ENCODE measurements at places on chromosomes 7 and 10.

- no peak for DNase-seq
These were observed 50.2 kb upstream of the BAMBI start for GRCh38 chr10:28627102-28627501.

DNA sequence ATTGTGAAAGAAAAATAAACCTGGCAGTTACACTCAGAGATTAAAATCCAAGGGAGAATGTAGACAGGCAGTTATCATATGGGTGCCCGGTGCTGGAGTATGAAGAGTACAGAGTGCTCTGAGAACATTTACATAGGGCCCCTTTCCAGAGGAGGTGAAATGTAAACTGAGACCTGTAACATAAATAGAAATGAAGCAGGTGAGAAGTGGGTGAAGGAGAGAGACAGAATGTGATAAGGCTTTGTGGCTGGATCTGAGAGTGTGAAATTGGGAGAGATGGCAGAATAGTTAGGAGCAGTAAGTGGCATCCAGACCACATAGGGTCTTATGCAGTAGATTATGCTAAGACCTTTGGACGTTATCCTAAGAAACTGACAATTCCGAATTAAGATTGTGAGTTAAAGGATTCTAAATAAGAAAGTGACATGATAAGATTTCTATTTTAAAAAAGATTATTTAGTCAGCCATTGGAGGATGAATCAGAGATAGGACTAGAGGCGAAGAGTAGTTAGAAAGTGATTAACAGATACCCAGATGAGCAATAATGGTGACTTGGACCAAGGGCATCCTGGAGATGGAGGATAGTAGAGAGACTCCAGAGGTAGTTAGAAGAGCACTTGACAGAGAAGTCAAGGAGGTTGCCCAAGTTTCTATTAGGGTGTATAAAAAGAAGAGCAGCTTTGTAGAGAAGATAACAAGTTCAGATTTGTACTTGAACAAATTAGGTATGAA, 36.7 kb downstream of the DNAH11 start:
- DNase-seq: peak; percentile 0

- DNase-seq: no peak
These were observed 359.3 kb downstream of the PCLO start for GRCh38 chr7:82803411-82803810.

GRCh38 chr7:13093160-13093559, 405.7 kb downstream of the ARL4A start:
- no peak for DNase-seq

- DNase-seq: peak; percentile 61
These were observed 2.9 kb upstream of the ENTPD7 start for GRCh38 chr10:99656199-99657064.

DNA sequence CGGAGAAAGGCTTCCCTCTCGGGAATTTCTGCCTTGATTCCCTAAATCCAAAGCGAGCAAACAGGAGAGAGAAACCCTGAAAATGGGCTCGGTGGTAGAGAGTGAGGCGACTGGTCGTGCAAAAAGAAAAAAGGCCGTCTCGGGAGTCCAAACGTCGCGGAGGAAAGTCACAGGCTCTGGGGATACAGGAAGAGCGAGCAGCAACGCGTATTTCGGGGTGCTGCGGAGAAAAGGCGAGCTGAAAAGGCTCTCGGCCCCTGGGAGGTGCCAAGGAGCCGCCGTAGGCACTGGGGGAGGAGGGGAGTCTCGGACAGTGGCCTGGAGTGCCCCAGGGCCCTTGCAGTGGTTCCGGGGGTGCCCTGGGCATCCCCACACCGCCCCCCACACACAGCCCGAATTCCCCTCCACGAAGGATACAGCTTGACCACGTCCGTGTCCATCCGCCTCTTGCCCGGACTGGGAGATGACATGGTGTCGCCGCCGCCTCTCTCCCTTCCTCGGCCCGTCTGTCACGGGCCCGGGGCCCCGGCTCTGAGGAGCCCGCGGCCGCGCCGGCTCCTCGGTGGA, 591 bp downstream of the UBE2H start:
- DNase-seq: peak; percentile 57

DNA sequence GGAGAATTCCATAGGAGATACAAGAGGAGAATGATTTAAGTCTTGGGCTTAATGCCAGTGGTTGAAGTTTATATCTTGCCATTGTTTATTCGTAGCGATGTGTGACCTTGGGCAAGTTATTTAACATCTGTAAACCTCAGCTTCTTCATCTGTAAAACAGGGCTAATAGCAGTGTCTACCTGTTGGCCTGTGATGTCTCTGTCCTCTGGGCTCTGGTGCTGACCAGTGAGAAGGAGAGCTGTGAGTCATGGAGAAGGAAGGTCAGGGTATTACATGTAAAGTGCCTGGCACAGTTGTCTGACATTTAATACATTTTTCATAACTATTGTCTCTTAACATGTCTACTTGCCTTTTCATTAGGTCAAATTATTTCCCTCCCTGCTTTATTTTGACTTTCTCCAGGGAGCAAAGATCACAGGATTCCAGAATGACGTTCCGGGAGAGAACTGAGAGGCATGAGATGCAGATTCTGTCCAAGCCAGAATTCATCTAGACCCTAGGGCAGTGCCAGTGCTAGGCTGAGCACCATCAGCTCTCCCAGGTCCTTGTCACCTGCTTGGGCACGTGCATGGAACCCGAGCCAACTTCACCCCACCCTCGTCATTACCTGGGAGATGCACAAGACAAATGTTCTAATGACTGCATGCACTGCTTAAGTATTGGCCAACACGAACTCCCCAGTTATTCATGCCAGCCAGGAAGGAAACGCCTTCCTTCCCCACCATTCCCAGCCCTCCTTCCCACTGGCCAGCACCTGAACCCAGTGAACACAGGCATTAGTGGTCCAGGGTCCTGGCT, 187.9 kb downstream of the DPY19L1 start:
- DNase-seq: no peak

- peak; percentile 86 for DNase-seq
These were observed 24.2 kb downstream of the TACR2 start for GRCh38 chr10:69392481-69393000.

DNA sequence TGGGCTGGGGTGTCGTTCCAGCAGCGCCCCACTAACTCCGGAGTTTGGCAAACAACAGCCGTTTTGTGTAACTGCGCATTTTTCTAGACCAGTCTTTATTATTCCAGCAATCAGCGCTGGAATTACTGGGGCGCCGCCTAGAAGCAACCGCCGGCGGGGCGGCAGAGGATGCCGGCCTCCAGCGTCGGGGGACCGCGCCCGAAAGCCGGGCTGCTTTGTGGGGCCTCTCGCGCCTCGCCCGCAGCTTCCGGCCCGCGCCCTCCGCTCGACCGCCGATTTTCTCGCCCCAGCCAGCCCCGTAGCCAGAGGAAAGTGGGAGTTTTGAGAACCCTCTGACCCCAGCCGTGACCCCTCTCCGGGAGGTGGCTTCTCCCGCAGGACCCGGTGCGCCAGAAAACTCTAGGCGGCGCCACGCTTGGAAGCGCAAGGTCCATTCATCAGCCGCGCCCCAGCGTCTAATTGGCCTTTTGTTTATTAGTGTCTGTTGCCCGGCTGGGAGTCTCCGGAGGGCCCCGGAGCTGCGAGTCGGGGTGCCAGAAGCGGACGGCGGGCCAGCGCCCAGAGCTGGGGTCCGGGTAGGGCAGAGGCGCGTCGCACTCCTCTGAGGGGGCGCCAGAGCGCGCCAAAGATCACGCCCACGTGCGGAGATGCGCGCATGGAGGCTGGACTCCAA, 10.7 kb downstream of the EMX2 start:
- DNase-seq: no peak

GRCh38 chr7:123099712-123100111, 100.1 kb downstream of the SLC13A1 start:
- DNase-seq: no peak

All from suppressor macrophage treated with lipopolysaccharide for 4 hours (primary cell).